Stimulated activated CD4-positive, alpha-beta T cell treated with anti-CD3 and anti-CD28 coated beads, TNF-alpha, amount 100 ng/mL, for 1 hour (primary cell): ENCODE measurements at places on chromosomes 12 and 14.

- no peak for DNase-seq
Observed at GRCh38 chr14:20470603-20470901, 1.3 kb downstream of the PNP start.

GRCh38 chr12:2640281-2640680 is 154.5 kb upstream of the FKBP4 start:
- DNase-seq = no peak

GRCh38 chr14:92863286-92864080 is 59.5 kb upstream of the CHGA start:
- DNase-seq = no peak

DNA sequence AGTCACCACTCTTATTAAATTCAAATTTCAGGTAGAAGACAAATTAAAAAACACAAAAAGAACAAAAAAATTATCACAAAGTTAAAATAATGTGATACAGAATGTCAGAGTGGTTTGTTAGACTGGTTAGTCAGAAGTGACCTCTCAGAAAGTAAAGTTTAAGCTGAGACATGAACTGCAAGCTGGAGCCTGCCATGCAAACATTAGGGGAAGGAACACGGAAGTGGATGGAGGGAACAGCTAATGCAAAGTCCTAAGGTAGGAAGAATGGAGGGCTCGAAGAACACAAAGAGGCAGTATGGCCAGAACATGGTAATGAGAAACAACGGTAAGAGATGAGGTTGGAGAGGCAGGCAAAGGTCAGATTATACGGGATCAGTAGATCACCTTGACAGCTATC is 41.7 kb downstream of the WDHD1 start:
- no peak for DNase-seq

- no peak for DNase-seq
Observed at GRCh38 chr14:43706900-43707299, 800.2 kb downstream of the FSCB start.

DNA sequence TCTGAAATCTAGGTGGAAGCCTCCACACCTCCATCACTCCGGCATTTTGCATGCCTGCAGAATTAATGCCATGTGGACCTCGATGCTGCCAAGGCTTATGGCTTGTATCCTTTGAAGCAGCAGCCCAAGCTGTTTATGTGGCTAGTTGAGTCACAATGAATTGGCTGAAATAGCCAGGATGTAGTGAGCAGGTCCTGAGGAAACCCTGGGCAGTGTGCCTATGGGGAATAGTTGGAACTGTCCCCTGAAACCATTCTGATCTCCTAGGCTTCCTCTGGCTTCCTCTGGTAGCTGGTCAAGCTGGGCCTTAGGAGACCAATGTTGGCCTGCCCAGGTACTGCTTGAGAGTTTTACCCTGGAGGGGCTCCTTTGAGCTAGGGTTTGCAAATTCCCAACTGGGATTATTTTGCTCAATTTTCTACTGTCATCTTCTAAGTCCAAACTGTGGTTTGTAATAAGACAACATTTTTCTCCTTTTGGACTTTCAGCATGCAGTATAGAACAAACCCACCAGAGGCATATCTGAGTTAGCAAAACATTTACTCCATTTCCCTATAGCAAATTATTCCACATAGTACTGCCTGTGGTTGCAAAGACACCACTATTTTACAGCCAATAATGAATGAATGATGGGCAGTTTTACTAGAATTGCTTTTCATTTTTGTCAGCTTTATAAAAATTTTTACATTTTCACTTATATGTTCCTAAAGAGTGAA is 85.1 kb upstream of the AMIGO2 start:
- DNase-seq = no peak

DNA sequence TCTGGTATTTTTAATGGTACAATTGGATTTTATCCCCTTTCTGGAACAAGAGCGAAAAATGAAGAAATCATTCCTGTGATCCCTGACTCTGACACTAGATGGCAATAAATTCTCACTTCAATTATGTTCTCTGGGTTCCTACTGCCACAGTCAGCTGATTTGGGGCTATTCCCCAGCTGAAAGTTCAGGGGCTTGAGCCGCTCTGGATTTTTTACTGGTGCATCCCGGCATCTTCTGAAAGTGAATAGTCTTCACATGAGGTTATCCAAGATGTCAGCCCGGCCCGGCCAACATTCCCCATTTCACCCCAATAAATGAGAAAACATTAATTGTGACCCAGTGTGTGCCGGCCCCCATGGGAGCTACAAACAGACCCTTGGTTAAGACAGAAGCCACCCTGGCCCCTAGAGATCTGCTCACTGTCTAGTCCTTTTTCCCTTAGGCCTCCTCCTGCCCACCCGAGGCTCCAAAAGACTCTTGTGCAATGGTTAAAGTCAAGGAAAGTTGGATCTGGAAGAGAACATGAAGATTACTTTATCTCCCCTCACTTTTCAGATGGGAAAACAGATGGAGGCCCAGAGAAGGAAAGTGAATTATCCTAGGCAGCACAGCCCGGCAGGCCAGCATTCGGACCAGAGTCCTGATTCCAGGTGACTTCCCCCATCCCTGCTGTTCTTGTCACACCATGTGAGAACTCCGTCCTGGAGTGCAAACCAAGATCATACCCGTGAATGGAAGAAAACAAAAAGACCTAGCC is 20.8 kb downstream of the CKAP4 start:
- no peak for DNase-seq

GRCh38 chr12:54662026-54662425 is 13.9 kb upstream of the DCD start:
- DNase-seq = no peak

DNA sequence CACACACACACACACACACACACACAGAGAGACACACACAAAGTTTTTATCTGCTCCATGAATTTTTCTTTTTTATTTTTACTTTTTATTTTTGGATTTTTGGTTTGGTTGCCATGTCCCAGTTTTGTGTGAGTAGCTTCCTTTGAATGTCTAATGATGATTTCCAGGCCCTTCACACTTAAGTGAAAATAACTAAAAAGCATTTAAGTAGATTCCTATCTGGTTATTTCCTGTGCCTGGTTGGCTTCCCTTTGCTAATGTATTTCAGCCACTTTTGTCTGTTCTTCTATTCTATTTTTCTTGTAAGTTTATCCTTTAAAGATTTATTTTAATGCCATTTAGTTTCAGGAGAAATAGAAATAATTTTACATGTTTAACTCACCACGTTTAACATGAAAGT is 755.4 kb downstream of the SLC6A15 start:
- no peak for DNase-seq
